Posterior cingulate gyrus (tissue), 11 donors: ENCODE measurements at places on chromosomes 12 and 14.

- DNase-seq, result peak; percentile 52
Observed at GRCh38 chr12:122097927-122098756, 19.6 kb downstream of the MLXIP start.

GRCh38 chr12:132356691-132357622, 27.6 kb upstream of the GALNT9 start:
- peak; percentile 96 for DNase-seq

GRCh38 chr14:21308479-21309237, 28.8 kb downstream of the RPGRIP1 start:
- DNase-seq, result peak; percentile 52

GRCh38 chr12:62848418-62848817, 86.5 kb downstream of the PPM1H start:
- DNase-seq, result no peak

GRCh38 chr14:53758141-53758540, 198.5 kb downstream of the BMP4 start:
- DNase-seq, result no peak

GRCh38 chr12:58263816-58264215, 322.4 kb downstream of the ATP23 start:
- no peak for DNase-seq

DNA sequence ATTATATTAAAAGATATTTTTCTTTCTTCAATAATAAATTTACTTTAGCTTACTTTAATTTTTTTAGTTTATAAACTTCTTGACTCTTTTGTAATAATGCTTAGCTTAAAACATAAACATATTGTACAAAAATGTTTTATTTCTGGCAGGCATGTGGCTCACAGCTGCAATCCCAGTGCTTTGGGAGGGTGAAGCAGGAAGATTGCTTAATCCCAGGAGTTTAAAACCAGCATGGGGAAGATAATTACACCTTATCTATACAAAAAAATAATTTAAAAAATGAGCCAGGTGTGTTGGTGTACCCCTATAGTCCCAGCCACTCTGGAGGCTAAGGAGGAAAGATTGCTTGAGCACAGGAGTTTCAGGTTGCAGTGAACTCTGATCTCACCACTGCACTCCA, 120.7 kb downstream of the GPHN start:
- no peak for DNase-seq

DNA sequence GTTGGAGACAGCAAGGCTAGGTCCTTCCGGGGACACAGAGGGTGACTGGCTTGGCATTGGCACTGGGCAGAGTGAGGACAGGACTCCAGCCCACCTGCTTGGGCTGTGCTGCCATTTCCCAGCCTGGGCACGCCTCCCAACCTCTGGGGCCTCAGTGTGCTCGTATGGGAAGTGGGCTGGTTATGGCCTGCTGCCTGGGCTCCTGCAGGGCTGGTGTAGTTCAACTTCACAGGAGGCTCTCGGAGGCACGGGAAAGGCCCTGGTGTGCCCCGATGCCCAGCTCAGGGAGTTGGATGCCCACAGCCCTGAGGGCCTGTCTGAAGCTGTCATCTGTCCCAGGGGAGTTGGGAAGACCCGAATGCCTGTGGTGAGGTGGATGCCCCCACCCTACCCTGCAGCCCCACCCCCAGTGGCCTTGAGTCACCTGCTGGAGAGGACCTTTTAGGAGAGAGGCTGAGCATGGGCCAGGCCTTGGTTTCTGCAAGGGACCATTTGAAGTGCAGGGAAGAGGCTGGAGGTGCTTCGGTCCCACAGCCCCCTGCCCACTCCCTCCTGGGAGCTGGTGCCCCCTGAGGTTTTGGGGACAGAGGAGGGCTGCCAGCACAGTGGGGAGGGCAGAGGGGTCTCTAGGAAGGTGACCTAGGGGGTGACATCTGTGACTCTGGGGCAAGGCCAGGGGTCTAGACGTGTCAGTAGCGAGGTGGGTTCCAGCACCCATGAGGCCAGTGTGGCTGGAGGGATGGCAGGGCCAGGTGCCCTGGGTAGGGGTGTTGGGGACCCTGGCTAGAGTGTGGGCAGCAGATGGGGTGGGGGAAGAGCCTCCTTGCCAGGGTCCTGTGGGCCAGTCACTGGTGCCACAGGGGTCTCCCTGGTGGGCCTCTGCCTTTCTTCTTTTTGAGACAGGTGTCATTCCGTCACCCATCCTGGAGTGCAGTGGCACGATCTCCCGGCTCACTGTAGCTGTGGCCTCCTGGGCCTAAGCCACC, 9.1 kb downstream of the ULK1 start:
- DNase-seq, result peak; percentile 67

DNA sequence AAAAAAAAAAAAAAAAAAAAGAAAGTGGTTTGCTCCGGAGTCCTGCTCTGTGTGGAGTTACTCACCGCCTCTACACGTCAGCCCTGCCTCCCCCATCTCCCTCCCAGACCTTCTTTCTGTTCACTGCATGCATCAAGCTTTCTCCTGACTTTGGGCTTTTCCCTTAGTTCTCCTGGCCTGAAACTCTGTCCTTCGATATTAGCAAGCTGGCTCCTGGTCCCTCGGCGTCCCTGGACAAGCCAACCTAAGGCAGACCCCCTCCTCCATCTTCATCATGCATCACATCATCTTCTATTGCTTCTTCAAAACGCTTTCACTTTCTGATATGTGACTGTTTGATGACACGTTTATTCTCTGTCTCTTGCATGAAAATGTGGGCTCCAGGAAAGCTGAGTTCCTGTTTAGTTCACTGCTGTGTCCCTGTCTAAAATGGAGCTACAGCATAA, 40.6 kb downstream of the SLC15A4 start:
- no peak for DNase-seq

- DNase-seq, result no peak
Observed at GRCh38 chr14:36522347-36522971, 2.4 kb upstream of the NKX2-1 start.

DNA sequence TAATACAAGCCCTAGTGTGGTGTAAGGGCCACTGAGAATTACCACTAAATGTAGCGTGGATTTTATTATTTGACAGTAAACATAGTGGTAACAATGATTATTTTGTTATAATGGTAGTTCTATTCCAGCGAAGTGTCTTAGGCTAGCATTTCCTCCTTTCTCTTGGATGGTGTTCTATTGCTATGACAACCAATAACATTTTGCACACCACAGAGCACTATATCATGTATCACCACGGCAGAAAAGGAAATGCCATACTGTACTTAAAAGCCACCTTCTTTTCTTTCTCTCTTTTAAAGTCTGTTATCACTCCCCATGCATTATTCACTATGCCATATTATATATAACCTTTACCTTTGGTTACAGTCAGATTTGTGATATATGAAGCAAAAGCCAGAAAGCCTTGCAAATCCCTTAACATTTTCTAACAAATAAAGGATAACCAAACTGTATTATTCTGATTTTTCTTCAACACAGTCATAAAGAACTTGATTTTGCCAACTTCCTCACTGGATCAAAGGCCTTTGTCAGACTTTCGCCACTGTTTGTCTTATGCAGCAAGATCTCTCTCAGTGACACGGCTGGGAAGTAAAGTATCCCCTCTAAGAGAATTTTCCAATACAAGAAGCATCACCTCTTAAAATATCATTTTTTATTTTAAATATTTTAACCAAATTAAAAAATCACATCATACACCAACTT, 195.8 kb downstream of the FOXN3 start:
- no peak for DNase-seq

DNA sequence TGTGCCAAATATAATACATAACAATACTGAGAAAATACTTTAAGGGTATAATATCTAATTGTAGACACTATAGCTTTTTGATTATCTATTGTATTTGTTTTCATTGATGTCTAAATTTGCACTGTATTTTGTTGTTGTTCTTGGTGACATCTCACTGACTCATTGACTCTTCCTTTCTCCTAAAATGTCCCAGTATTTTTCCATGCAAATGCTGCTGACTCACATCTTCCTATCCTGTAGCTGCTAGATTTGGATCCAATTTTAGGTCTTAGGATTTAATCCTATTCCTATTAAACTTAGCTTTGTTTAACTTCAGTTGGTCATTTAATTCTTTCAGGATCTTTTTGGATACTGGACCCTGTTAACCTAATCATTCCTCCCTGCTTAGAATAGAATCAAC, 148.5 kb downstream of the TMTC2 start:
- DNase-seq, result no peak

DNA sequence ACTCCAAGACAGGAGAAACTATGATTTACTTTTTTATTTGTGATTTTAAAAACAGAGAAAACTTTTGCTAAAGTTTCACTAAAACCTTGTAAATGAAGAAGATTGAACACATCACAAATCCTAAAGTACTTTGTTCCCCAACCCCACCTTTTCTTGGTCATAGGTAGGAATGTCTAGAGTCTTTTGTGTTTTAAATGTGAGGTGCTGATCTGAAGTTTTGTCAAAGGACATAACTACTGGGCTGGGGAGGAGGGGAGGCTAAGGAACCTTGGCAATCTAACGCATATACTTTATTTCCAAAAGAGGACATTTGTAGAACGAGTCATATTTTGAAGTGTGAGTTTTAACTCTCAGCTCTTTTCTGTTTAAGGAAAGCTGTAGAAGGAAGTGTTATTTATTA, 37.2 kb downstream of the CATSPERB start:
- no peak for DNase-seq

- no peak for DNase-seq
Observed at GRCh38 chr12:122309564-122310121, 43.3 kb upstream of the VPS33A start.
